ENCODE measurements at places on chromosomes 2 and 18.

GRCh38 chr18:46071653-46072375, at the start of gene PSTPIP2:
TSS of gene PSTPIP2 (minus strand) at chr18:46072260. CDS start at chr18:46072188, 72 bp downstream.
- DNase-seq: no peak

DNA sequence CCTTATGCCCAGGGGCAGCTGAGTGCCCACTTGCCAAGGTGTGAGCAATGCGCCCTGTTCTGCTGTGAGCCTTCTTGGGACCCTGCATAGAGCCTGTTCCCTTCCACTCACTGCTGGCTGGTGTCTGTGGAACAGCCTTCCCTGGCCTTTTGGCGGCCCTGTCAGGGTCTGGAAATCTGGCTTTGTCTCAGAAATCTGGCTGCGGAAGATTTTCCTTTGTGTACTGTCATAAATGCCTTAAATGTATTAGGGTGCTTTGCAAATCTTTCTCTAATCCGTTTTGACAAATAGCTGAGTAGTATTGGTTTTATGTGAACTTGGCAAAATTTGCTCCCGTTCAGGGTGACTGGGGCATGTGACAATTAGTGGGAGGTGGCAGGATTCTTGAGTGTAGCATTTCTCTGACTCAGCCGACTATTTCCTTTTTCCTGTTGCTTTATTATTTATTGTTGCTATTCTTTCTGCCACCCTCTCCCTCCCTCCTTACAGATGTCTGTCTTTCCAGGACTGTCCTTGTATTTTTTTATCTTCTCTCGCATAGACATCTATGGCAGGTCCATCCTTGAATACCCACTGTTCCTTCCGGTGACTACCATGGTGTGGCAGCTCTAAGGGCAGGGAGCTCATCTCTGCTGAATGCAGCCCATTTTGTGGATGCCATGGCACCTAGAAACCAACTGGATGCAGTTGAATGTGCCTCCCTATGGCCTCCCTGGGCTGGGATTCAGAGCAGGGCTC, 41.8 kb downstream of the LDLRAD4 start:
- DNase-seq: no peak

- DNase-seq: no peak
These were observed 14.2 kb downstream of the SH3YL1 start for GRCh38 chr2:249538-250042.

DNA sequence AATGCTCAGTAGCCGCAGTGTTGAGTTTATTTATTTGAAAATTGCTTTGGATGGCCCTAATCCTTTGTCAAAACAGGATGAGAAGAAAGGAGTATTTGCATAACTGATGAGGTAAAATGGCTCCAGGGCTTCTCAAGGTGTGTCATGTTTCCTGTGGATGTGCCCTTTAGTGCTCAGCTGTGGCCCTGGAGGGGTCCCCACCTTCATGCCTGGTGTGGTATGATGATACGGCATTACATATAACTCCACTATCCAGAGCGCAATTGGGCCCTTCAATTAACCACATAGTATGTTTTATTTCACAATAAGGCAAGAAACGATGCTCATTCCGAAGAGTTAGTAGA, 39.8 kb upstream of the TMEM178A start:
- no peak for DNase-seq

- DNase-seq: no peak
These were observed 134.8 kb downstream of the SLC8A1 start for GRCh38 chr2:40317046-40317445.

DNA sequence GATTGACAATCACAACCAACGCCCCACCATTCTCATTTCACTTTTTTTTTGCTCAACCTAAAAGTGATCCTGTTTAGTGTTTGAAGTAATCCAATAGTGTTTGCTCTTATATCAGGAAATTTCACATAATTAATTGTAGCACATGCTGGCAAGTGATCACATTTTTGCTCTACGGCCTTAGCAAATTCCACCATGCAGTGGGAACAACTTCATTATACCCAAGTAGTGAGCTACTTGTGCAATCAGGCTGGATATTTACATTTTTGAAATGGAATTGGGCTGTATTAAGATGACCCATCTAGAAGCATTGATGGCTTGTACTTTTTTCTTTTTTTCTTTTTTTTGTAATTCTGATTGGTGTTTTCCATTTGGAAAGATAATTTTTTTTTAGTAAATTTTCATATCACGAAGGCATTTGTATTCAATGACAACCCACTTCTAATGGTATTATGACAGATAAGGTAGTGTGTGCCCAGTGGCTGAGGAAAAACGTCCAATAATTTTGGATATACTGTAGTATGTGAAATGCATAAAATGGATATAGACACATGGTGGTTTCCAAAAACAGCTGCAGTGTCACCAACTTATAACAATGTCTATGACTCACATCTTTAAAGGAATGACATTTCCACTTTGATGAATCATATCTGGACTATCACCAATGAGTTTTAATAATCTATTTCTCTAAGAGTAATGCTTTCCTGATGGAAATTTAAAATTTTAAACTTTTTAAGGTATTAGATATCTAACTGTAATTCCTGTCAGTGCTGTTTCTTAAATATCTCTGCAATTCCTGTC, 130.6 kb downstream of the COL6A3 start:
- DNase-seq: no peak

GRCh38 chr2:213566846-213567245, 282.6 kb downstream of the SPAG16 start:
- no peak for DNase-seq

DNA sequence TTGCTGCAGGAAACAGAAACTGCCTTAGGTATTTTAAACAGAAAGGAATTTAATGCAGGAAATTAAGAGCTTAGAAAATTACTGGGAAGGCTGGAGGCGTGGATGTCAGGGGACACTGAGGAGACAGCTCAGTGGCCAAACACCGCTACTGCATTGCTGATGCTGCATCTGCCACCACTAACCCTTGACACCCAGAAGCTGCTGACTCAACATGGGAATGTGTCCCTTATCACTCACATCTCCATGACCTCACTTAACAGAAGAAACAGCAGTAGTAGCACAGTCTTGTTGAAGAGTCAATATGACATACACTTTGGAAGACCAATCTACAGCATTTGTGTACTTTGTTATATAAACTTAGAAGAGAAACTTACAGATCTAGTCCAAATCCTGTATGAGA, 906.1 kb downstream of the SLC4A3 start:
- no peak for DNase-seq

- DNase-seq: no peak
These were observed at the start of gene PRKD3 for GRCh38 chr2:37324786-37325624. TSS of gene PRKD3 (minus strand) at chr2:37324833. CDS start at chr2:37316524, 8,309 bp downstream.

GRCh38 chr2:20803226-20803682, 19.6 kb downstream of the LDAH start:
- DNase-seq: no peak

DNA sequence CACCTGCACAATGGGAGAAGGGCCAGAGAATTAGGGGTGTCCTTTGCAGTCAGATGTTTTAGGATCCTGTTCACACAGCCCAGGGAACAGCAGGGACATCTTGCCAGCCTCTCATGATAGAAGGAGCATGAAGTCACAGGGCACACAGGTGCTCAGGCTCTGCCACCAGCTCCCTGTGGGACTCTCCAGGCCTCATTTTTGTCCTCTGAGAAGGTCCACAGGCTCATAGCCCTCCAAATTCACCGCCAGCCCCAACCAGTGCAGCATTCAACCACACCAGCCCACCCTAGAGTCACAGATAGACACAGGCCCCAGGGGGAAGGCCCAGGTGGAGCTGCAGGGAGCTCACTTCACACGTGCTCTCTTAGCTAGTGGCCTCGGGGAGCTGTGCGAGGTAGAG, 391.7 kb downstream of the TNS1 start:
- DNase-seq: no peak

- no peak for DNase-seq
These were observed 929.0 kb upstream of the NRXN1 start for GRCh38 chr2:51960841-51961335.

DNA sequence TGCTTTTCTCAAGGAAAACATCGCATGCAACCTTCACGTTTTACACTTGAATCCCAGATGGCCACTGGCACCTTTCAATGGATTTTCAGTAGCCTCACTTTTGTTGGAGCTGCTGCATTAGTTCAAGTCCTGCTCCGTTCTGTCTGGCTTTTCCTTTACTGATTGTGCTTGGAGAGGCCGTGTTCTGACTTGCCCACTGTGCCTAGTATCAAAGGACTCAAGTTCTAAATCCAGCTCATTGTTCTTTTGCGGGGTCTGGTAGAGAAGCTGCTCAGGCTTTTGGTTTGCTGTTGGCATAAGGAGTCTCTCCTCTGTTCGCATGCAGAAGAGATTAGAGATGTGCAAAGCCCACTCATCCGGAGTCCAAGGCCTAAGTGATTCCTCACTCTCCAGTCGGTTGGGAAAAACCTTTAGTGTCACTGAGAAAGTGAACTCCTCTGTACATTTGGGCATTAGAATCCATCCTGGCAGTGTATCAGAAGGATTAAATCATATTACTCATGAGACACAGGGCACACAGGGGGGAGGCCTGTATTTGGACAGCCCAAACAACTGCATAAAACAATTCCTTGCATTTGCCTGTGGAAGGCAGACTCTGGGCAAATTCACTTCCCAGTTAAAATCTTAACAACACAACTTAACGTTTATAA, 69.7 kb downstream of the NCK2 start:
- DNase-seq: no peak

GRCh38 chr18:8003878-8004675, 437.0 kb downstream of the PTPRM start:
- DNase-seq: no peak

DNA sequence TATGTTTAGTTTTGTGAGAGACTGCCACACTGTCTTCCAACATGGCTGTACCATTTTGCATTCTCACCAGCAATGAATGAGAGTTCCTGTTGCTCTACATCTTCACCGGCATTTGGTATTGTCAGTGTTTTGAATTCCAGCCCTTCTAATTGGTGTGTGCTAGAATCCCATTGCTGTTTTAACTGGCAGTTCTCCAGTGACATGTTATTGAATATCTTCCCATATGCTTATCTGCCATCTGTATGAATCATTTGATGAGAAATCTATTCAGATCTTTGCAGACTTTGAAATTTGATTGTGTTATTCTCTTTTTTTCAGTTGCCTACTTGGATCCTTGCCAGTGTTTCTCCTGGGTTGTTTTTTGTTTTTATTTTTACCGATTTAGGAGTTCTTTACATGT, 99.0 kb downstream of the SNTG2 start:
- no peak for DNase-seq

DNA sequence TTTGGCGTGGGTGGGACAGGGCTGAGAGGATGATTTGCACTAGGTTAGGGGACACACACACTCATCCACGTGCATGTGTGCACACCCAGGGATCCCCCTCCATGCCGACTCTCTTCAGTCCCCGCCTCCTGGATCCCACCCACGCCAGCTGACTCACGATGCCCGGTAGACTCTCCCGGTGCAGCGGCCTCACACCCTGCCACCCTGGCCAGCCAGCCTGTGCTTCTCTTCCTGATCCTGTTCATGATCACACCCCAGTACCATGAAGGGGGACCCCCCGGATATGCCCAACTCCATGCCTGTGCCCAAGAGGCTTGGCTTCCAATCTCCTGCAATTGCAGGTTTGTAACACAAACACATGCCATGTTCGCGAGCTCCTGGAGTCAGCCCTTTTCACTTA, 157.8 kb upstream of the HDAC4 start:
- DNase-seq: no peak

- DNase-seq: no peak
These were observed 29.6 kb downstream of the CYRIA start for GRCh38 chr2:16635791-16636699.

- DNase-seq: no peak
These were observed 78.2 kb downstream of the CAPN13 start for GRCh38 chr2:30729031-30729430.

DNA sequence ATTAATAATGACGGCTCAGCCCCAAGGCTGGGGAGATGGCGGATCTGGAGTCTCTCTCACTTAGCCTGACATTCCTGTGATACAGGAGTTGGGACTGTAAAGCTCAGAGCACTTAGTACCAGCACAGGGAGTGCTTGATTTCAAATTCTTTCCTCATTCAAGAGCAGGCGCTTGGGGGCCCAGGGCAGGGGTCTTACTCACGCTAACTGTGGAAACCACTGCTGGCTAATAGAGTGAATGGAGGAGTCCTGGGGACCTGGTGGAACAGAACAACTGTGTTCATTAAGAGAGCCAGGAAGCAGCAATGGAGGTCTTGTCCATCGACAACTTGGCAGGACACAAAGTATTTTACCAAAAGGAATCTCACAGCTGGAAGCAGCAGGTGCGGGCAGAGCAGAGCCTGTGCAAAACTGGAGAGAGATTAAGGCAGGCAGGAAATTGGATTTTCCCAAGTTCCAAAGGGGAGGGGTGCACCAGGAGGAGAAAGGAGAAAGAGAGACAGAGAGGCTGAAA, 358.9 kb downstream of the TNS1 start:
- DNase-seq: no peak

Measured in cerebellar nuclear complex (tissue), 1 donor.